Daoy (cell line): ENCODE measurements at places on chromosomes 4 and X. TPM values are rescaled to one million over a fixed set of nuclear protein-coding genes. Genes with fewer than 3 reads are reported as not detected.

The CSAG1 gene
- total RNA-seq: 12.9 and 20.9 TPM in 2 replicates

The IL2 gene
- not detected in 2 replicates for total RNA-seq

The SPOCK3 gene
- total RNA-seq: not detected in 2 replicates

The SMPX gene
- total RNA-seq: not detected in 2 replicates

The TMEM255A gene
- 0.03 and 0.06 TPM in 2 replicates for total RNA-seq

The PRR32 gene
- not detected in 2 replicates for total RNA-seq

The MAGEA10 gene
- total RNA-seq: not detected in 2 replicates

The CYP2U1 gene
- total RNA-seq: 2.1 and 2.9 TPM in 2 replicates

The EVC gene
- total RNA-seq: 18.3 and 25.7 TPM in 2 replicates

The LPAR4 gene
- total RNA-seq: not detected in 2 replicates

The TKTL2 gene
- total RNA-seq: not detected in 2 replicates

The RASSF6 gene
- total RNA-seq: not detected in 2 replicates

The CYLC1 gene
- total RNA-seq: not detected in 2 replicates

The GPR34 gene
- total RNA-seq: not detected in 2 replicates

The KCNIP4 gene
- total RNA-seq: not detected in 2 replicates

The CXCL3 gene
- total RNA-seq: 0.63 and 1.8 TPM in 2 replicates

The SSX2B gene
- total RNA-seq: 1.5 and 2.6 TPM in 2 replicates

The DUX4 gene
- total RNA-seq: not detected in 2 replicates

The TBX22 gene
- total RNA-seq: not detected in 2 replicates

The ADH4 gene
- total RNA-seq: not detected in 2 replicates

The GPC3 gene
- 0.18 and 0.34 TPM in 2 replicates for total RNA-seq

The NR0B1 gene
- total RNA-seq: not detected in 2 replicates

The CRLF2 gene
- total RNA-seq: 0.46 TPM in 1 of 2 replicates, not detected in the other

The GC gene
- total RNA-seq: not detected in 2 replicates

The SPP1 gene
- total RNA-seq: 2.3 and 11.0 TPM in 2 replicates

The CD40LG gene
- not detected in 2 replicates for total RNA-seq

The LDB2 gene
- 0.74 and 4.6 TPM in 2 replicates for total RNA-seq

The PFKFB1 gene
- not detected in 2 replicates for total RNA-seq

The RS1 gene
- total RNA-seq: not detected in 2 replicates

The EGFL6 gene
- 0.23 TPM in 1 of 2 replicates, not detected in the other for total RNA-seq

The SMIM43 gene
- total RNA-seq: 0.29 TPM in 1 of 2 replicates, not detected in the other

The HHIP gene
- 7.6 and 9.5 TPM in 2 replicates for total RNA-seq

The GAGE12J gene
- not detected in 2 replicates for total RNA-seq

The RHOXF1 gene
- total RNA-seq: not detected in 2 replicates
